Activated T-cell treated with anti-CD3 and anti-CD28 coated beads, Interleukin-2, amount 50 U/mL, for 1 hour (primary cell): ENCODE measurements at places on chromosomes 12 and 14.

GRCh38 chr14:104387022-104388010, 192.2 kb upstream of the C14orf180 start:
- no peak for DNase-seq

- no peak for DNase-seq
Measured at GRCh38 chr14:64715628-64716412, 11.6 kb downstream of the PLEKHG3 start.

DNA sequence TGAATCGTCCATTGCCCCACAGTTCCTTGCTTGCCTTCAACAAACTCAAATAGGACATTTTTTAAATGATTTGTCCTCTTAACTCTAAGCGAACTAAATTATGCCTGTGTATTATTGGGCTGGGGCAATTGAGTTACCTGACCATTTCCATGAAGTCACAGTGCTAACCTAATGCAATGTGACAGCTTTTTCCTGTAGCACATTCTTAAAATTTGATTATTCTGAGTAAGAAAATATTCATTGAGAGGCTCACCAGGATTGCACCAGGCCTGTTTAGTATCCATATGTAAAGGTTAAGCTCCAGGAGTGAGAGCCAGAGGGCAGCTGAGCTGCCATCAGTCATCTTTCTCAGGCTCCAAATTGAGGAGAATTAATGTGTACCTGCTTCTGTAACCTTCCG, 90.9 kb downstream of the GPR65 start:
- no peak for DNase-seq

DNA sequence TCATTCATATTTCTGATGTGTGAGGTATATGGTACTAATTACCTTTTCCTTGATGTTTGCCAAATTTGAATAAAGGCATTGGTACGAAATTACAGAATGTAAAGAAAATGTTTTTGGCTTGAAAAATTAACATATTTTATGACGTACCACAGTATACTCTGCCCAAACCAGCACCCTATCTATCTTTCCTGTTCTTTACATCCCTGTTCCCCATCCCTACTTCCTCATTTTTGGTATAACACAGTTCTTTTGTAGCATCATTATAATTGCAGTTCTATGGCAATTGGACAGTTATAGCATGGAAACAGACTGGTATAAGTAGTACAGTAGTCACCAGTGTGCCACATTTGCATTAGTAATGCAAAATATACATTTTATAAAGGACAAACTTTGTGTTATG, 7.0 kb upstream of the CCT2 start:
- no peak for DNase-seq
